HCT116 (cell line): ENCODE measurements at places on chromosomes 13 and 19.

DNA sequence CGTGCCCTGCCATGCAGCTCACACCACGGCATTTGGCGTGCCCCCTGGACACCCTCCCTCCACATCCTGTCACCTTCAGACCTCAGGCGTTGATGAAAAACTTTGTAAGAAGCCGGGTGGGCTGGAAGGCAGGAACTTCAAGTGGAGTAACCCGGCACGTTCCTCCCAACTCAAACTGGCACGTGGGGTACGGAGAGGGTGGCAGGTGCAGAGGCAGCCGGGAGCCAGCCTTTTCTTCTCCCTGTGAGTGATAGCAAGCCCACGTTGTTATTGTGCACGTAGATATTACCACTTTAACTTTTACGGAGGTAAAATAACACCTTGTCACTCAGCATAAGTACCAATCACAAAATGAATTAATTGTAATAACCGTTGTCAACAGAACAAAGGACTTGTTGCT is 198.0 kb downstream of the ZNF536 start:
- DNase-seq, result no peak

DNA sequence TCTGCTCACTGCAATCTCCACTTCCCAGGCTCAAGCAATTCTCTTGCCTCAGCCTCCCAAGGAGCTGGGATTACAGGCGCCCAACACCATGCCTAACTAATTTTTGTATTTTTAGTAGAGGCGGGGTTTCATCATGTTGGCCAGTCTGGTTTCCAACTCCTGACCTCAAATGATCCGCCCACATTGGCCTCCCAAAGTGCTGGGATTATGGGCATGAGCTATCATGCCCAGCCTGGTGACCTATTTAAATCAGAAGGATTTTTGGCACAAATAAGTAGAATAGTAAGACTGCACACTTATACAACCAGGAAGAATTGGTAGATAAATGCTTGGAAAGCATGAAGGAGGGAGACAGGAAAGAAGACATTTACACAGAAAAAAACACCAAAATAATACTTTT is 53.4 kb upstream of the AKAP11 start:
- DNase-seq, result no peak

DNA sequence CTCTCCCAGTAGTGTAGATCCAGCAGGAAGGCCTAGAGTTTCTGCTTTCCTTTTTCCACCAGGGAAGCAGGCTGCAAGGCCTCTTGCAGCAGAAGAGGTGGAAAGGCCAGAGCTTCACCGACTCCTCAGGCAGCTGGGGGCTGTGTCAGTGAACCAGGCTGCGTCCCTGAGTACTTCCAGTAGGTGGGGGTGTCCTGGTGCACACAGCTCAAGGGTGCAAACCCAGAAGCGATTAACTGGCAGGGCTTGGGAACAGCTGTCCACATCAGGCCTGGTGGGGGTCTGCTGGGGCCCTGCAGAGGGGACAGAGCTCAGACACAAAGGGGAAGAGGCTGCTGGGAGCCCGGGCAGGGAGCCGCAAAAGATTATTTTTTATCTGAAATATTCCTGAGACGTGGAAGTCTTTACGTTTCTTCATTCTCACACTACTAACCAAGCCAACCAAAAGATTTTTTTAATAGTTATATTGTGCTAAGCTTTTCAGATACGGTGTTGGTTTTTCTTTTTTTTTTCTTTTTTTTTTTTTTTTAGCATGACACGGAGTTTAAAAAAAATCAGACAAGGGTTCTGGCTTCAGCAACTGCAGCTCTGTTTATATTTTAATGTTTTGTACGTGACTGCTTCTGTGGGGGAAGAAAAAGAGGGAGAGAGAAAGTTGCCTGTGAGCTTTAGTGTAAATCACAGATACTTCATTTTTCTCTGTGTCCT is 11.0 kb downstream of the TSHZ3 start:
- no peak for DNase-seq

GRCh38 chr19:39754971-39755370 is 17.1 kb upstream of the CLC start:
- no peak for DNase-seq

DNA sequence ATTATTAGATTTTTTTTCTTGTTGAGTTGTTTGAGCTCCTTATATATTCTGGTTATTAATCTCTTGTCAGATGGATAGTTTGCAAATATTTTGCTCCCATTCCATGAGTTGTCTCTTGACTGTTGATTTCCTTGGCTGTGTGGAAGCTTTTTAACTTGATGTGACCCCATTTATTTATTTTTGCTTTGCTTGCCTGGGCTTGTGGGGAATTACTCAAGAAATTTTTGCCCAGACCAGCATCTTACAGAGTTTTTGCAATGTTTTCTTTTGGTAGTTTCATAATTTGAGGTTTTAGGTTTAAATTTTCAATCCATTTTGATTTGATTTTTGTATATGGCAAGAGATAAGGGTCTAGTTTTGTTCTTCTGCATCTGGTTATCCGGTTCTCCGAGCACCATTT is 124.7 kb downstream of the PCCA start:
- no peak for DNase-seq

DNA sequence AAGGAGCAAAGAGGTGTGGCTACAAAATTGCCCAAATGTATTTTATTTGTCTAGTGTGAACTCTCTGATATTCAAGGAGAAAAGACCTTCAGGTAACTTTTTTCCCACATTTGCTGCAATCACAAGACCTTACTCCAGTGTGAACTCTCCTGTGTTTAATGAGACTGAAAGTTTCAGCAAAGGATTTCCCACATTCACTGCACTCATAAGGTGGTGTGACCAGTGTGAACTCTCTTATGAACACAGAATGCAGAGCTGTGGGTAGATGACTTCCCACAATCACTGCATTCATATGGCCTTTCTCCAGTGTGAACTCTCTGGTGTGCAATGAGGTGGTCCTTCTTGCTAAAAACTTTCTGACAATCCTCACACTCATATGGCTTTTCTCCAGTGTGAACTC is 16.4 kb downstream of the ZNF814 start:
- DNase-seq, result no peak

DNA sequence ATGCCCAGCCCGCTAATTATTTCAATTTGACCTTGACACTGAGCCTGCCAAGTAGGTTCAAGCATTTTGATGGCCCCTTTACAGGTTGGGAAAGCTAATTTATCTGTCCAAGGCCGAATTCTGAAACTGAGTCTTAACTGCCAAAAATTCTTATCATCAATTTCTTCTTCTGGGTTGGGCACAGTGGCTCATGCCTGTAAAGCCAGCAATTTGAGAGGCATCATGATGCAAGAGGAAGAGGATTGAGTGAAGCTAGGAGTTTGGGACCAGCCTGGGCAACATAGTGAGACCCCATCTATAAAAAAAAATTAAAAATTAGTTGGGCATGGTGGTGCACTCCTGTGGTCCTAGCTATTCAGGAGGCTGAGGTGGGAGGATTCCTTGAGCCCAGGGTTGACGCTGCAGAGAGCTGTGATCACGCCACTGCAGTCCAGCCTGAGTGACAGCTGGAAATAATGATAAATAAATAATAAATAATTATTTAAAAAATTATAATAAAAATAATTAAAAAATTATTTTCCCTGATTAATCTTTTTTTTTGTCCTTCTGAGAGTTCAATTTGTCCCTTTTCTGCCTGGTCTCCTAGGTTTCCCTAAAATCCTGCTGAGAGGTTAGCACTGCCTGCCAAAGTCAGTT is 1.3 kb upstream of the LDLR start:
- DNase-seq, result no peak
